ENCODE measurements at places on chromosomes 7 and 10. TPM values are rescaled to one million over a fixed set of nuclear protein-coding genes. Genes with fewer than 3 reads are reported as not detected.

Gene KLF14
- not detected for total RNA-seq

Gene ING3
- 12.6 TPM for total RNA-seq

Gene OGA
- 85.4 TPM for total RNA-seq

Gene ADRA2A
- total RNA-seq, result 3.6 TPM

Gene NACAD
- total RNA-seq, result 14.1 TPM

Gene CPEB3
- total RNA-seq, result 10.9 TPM

Gene TUBAL3
- 0.34 TPM for total RNA-seq

DNA sequence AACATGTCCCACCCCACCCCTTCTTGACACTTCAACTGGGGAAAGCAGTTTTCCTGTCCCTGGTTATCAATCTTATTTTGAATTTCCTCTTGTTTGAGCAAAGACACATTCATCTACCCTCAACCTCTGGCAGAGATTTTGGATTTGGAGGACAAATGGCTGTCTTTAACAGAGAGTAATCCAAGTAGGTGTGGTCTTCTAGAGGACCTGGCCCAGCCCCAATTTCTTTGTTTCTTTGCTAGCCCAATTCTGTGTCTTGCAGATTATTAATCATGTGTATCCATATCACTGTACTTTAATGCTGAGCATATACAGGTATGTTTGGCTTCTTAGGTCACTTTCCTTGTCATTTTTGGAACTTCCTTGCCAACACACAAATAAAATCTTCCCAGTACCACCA is 58.8 kb upstream of the ADCY1 start:
- DNase-seq, result no peak

DNA sequence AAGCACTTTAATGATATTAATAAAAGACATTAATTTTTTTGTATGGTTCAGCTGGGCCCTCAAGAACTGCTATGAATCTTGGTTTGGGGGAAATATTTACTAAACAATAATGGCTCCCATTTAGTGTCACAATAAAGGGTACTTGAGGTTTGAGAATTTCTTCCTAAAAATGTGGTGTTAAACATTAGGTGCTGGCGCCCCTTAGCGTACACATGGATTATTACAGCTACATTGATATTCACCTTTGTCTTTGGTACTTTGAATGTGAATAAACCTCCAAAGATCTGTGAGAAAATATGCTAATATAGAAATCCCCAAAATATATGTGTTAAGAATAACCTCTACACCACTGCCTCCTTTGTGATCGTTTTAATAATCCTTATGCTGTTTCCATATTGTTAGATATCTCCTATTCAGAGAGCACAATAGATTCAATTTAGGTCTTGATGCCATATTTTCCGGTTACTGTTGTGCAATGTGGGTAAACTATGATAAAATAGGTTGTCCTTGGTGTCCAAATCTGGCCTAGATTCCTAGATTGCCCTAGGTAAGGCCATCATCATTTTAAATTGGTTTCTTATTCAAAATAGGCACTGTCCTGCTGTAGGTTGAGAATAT is 161.8 kb upstream of the CACNA2D1 start:
- DNase-seq, result no peak

DNA sequence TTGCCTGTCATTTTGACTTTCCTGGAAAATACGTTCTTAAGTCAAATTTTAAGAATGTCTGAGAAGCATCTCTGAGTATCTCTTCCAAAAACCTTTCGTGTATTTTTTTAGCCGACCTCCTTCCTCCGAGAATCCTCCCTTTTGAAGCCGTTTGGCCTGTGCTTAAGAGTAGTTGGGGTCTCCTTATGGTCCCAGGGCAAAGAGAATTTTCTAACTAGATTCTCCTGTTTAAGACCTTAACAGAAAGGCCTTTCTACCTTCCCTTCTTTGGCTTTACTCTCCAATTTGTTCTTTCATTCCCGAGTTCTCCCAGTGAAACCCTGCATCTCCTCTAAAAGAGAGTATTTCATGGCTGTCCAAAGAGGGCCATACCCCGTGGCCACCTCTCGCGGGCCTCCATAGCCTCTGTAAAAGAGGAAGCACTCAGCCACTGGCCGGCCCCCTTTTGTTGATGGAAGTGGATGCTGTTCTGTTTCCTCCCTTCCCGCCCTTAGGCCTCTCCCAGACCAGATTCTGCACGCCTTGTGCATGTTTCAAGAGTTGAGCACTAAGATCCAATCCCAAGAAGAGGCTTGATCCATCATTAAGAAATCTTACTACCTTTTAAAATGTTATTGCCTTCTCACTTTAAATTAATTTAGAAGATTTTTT is 6.6 kb upstream of the FEZF1 start:
- DNase-seq, result no peak

- no peak for DNase-seq
Observed at GRCh38 chr7:75652788-75653187, 86.0 kb downstream of the HIP1 start.

DNA sequence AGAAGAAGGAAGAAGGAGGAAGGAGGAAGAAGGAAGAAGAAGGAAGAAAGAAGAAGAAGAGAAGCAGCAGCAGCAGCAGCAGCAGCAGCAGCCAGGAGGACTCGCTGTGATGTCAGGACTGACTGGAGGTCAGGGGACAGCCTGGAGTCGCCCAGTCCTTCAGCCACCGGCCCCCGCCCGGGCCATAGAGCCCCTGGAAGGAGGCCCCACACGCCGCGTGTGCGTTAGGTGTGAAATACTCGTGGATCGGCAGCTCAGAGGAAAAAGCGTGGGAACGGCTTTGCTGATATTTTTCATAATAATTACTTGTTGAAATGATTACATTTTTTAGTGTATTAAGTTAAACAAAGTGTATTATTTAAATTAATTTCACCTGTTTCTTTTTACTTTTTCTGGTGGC is 48.4 kb downstream of the UNCX start:
- no peak for DNase-seq

DNA sequence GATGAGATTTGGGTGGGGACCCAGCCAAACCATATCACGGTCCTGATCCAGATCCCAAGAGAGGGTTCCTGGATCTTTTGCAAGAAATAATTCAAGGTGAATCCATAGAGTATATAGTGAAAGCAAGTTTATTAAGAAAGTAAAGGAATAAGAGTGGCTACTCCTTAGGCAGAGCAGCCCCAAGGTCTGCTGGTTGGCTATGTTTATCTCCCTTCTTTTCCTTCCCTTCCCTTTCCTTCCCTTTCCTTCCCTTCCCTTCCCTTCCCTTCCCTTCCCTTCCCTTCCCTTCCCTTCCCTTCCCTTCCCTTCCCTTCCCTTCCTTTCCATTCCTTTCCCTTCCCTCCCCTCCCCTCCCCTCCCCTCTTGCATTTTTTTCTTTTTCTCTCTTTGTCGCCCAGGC is 35.2 kb downstream of the OTUD1 start:
- DNase-seq, result no peak

DNA sequence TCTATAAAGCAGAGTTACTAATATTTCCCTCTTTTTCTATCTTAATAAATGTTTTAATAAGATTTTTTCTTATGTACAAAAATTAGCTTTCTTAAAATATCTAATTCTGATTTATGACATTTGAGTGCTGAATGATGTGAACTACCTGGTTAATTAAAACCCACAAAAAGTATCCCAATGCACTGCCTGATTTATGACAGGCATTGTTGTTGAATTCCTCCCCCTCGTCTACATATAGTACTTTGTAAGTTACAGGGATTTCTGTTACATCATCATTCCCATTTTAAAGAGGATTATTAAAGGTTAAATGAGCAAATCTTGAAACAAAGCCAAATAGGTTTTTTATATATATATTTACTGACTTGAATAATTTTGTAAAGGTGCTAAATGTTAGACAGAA is 91.1 kb downstream of the NRBF2 start:
- DNase-seq, result no peak

Data from esophagus muscularis mucosa (tissue), 4 donors.